SK-N-DZ (cell line): ENCODE measurements at places on chromosomes 2 and 18.

DNA sequence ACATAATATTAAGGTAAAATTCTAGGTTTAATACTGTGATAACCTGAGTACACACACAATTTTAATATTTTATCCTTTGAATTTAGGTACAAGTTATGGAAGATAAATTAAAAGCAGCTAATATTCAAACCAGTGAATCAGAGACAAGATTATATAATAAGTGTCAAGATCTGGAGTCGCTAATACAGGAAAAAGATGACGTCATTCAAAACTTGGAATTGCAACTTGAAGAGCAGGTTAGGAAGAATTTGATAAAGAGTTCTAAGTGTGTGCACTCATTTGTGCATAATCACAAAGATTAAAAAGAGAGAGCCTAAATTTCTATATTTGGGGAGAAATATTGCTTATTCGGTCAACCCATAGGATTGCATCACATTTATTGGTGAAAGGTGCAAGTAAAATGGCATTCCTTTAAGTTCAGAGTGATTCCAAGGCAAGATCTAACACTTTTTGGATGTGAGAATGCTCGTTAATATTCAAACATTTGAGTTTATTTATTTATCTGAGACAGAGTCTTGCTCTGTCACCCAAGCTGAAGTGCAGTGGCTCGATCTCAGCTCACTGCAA, 16.3 kb upstream of the C1GALT1C1L start:
- no peak for DNase-seq

DNA sequence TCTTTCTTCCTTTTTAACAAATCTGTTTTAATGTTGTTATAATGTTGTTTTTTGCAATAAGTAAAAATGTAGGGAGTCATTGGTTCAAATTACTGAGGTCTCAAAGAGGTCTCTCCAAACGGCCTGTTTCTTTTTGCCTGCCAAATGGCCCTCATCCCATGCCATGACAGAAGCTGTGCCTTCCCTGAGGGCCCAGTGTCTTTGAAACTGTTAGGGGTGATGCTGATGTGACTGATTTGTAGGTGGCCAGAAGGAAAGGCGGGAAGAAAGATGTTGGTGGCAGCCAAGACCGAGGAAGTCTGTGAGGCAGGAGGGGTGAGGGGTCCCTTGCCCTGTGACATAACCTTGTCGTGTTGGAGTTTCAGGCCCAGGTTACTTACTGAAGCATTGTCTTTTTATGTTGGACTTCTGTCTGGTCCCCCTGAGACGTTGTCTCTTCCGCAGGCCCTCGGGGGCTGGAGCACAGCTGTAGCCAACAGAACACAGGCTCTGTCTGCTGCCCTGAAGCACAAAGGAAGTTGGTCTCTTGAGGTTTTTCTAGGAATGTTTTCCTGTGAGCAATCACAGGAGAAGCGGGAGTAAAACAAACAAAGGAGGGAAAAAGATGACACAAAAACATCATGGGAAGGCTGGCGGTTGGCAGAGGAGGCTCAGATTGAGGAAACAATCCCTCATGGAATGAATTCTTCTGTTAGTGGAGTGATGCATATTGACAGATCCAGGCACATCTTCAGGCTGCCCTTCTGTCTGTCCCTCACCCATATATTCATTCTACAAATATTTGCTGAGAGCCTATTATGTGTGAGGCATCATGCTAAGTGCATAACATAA, 4.9 kb upstream of the ST3GAL5 start:
- DNase-seq = no peak

DNA sequence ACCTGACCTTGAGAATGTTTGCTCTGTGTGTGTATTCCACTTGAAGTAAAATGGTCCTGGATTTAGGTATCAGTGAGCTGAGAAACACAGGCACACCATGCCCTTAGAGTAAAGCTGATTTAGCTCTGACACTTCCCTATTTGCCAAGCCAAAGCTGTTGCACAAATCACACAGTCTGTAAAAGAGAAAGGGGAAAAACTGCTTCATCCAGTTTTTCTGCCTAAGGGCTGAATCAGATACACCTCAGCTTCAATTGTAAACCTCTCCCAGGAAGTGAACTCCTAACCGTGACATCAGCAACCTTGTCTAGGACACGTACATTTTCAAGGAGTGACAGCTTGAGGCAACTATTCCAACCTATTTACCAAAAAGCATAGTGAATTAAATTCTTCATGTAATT, 150.4 kb downstream of the NR4A2 start:
- no peak for DNase-seq

- DNase-seq = no peak
Observed at GRCh38 chr2:1611886-1612285, 132.4 kb downstream of the PXDN start.

- no peak for DNase-seq
Observed at GRCh38 chr18:76373297-76373696, 121.7 kb downstream of the ZNF516 start.

DNA sequence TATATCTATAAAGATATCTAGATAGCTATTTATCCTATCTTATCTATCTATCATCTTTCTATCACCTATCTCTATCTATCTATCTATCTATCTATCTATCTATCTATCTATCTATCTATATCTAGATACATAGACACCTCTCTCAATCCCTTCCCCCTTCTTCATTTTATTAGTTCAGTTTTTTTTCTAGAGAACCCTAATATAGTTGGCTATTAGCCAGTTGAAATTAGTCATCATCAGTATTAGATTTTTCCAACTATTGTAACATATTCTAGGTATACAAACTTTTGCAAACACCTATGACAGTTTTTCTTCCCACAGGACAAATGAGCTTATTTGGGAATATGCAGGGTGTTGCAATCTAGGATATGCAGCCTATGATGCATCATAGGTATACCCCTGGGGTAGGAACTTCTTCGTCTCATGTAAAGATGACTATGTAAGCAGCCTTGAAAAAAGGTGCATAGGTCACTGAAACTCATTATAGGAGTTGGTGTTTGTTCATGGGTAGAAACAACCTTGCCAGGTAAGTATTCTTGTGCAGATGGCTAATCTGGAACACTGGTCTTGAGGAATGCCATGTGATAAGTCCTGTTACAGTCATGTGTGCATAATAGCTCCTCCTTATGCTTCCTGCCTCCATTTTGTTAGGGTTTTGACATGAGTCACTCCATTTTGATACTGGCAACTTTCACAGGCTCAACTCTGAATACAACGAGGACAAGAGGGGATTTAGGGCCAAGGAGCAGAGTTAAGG, 160.7 kb upstream of the ZSWIM2 start:
- DNase-seq = no peak
